ENCODE measurements at places on chromosomes 7 and 10.

- DNase-seq: no peak
These were observed 56.0 kb downstream of the PRF1 start for GRCh38 chr10:70546584-70546983.

DNA sequence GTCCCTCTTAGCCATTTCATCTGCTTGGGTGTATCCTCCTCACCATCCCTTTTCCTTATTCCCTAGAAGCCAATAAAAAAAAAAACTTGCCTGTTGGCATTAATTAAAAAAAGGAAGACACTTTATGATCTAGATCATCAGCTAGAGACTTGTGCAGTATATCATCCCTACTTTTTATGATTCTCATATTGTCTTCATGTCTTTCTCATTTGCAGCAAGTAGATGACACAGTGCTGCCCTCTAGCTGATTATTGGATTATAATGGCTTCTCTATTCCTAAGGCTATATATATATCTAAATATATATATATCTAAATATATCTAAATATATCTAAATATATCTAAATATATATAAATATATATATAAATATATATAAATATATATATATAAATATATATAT lies 272.4 kb upstream of the LRGUK start:
- DNase-seq: no peak

DNA sequence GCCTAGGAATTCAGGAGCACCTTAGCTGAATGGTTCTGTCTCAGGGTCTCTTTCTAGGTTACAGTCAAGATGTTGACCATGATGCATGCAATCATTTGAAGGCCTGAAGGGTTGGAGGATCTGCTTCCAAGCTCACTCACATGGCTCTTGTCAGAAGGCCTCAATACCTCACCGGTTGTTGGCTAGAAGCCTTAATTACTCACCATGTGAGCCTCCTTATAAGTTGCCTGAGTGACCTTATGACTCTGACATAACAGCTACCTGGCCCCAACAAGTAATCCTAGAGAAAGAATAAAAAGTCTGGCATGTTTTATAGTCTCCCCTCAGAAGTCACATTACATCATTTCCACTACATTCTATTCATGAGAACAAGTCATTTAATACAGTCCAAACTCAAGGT lies 3.4 kb upstream of the C1GALT1 start:
- DNase-seq: no peak

DNA sequence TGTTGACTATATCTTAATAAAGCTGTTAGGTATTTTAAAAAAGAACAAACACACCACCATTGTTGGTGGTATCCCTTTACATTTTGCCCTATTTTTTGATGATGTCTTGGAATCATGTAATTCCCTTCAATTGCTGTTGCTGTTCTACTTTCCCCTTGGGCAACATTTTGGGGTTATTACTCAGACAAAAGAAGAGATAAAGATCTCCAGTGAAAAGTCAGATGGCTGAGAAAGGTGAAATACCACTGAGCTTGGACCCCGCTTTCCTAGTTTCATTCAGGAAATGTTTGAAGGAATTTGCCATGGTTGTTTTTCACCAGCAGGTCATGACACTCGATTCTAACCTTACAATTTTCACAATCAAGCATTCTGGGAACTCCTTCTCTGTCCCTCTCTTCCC lies 84.6 kb downstream of the MACC1 start:
- DNase-seq: no peak

- DNase-seq: no peak
These were observed 7.4 kb downstream of the CFAP46 start for GRCh38 chr10:132934953-132935352.

- no peak for DNase-seq
These were observed 230.8 kb downstream of the SKAP2 start for GRCh38 chr7:26633557-26633956.

Data from left renal cortex interstitium (tissue), 4 donors.